A673 (cell line): ENCODE measurements at places on chromosomes 13 and 19.

DNA sequence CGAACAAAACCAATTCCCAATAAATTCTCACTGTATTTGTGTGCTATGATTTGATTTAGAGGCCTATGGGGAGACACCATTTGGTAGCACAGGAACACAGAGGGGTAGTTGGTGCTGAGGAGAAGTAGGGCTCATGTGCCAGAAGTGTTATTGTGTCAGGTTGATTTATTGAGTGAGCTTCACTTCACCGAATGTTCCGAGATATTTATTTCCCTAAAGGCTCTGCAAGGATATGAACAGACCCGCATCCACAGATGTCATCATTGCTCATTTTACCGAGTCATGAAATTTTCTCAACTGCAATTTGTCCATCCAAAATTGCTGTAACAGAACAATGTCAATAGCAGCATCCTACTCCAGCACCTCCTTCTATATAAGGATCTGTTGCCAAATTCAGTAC, 69.5 kb downstream of the DACH1 start:
- no peak for DNase-seq

DNA sequence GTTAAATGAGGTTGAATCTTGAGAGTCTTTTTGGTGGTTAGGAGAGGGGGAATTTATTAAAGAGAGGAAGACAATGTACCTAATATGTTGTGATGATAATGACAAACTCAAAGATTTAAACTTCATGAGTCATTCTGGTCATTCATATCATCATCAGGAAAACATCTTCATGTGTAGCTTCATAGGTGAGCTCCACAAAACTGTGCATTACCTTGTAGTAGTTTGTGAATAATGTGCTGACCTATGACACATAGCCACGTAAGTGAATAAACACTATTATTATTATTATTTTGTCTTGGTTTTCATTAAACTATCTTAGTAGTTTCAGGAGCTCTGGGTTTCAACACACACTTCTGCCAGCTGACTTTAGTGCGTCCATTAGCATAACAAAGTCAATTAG, 997 bp upstream of the GPC6 start:
- no peak for DNase-seq

- no peak for DNase-seq
Observed at GRCh38 chr13:98921786-98922185, 56.1 kb downstream of the DOCK9 start.

GRCh38 chr13:73074014-73074413, 15.2 kb downstream of the KLF5 start:
- DNase-seq = peak; percentile 45

- DNase-seq = no peak
Observed at GRCh38 chr19:40469011-40469410, 2.2 kb downstream of the SPTBN4 start.

GRCh38 chr13:46341112-46341711, 45.8 kb downstream of the RUBCNL start:
- peak; percentile 82 for DNase-seq

- no peak for DNase-seq
Observed at GRCh38 chr19:46388311-46389095, 24.9 kb downstream of the CCDC8 start.

GRCh38 chr13:98571955-98572662, 4.8 kb downstream of the STK24 start:
- peak; percentile 39 for DNase-seq

DNA sequence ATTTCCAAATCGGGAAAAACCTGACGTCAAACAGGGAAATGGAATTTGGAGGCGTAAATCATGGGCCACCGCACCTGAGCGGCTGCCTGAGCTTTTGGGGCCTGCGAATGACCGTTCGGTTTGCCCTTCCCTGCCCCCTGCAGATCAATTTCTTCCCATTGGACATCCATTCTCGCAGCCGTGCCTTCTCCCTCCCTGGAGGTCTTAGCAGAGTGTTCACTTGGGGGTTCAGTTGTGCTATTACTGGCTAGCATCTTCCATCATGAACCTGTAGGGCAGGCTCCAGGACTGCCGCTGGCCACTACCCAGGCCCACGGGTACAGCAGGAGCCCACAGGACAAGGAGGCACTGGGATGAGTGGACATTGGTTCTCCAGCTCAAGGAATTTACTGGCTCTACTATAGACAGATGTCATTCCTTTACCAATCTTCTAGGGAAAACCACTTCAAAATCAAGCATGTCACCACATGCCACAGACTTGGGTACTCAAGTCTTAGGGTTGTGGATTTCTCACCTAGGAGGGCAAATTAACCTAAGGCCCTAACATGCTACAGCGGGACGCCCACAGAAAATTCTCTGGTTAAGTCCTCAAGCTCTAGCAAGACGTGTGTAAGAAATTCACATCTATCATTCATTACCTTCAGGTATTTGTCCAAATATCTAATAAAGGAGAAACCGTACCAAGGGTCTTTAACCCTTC, 75.5 kb downstream of the COL4A1 start:
- no peak for DNase-seq

DNA sequence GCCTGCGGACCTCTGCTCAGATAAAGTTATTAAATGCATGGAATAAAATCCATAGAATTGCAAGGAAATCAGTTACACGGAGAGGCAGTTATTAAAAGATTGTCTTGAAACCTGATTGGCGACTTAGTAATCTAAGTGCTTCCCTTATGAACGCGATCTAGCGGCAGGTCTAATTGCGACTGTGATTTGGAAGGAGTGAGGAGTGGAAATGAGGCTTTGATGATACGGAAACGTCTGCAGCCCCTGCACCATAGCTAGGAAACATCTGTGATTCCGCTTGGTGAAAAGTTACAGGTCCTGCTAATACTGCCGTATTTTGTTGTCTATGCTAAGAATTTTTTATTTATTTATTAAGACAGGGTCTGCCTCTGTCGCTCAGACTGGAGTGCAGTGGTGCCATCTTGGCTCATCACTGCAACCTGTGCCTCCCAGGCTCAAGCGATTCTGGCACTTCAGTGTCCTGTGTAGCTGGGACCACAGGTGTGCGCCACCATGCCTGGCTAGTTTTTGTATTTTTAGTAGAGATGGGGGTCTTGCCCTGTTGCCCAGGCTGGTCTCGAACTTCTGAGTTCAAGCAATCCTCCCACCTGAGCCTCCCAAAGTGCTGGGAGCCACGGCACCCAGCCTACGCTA, 887 bp downstream of the NDUFS7 start:
- no peak for DNase-seq

DNA sequence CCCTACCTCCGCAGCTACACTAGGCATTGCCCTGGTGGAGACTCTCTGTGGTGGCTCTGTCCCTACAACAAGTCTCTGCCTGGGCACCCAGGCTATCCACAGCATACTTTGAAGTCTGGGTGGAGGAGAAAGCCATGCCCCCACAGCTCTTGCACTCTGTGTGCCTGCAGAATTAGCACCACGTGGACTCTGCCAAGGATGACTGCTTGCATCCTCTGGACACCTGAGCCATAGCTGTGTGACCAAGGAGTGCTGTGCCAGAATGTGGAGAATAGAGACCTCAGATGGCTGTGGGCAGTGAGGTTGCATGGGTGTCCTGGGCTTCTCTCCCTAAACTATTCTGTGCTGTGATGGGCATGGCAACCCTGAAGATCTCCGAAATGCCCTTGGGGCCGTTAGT, 21.2 kb upstream of the MCF2L start:
- DNase-seq = no peak

- no peak for DNase-seq
Observed at GRCh38 chr19:19206938-19207337, 3.7 kb upstream of the NR2C2AP start.

DNA sequence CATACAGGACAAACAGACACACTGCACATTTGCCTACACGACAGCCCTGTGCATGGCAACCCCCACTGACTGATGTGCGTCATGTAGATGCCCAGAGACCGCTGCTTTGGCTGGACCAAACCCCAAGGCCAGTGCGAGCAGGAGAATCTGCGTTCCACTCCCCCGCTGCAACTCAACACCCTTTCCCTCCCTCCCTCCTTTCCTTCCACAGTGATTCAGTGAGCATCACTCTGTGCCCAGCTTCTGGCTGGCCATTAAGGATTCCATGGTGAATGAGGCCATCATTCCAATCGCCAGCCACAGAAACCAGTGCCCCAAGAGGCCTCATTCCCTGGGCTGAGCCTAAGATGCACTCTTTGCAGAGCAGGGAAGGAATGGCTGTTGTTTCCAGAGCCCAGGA, 61.6 kb downstream of the GSX1 start:
- DNase-seq = no peak

DNA sequence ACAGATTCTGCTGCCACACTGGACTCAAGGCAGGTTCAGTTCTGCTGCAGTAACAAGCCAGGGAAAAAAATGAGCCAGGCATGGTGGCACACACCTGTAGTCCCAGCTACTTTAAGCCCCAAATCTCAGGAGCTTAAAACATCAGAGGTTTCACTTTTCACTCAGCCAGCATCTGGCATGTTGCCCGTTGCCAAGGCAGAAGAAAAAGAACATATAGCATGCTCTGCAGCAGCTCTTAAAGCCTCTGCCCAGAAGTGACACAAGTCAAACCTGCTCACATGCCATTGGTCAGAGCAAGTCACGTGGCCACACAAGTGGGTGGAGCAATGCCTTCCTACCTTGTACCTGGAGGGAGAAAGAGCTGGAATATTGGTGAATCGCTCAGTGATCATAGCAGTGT, 14.7 kb upstream of the ADGRE5 start:
- peak; percentile 82 for DNase-seq

DNA sequence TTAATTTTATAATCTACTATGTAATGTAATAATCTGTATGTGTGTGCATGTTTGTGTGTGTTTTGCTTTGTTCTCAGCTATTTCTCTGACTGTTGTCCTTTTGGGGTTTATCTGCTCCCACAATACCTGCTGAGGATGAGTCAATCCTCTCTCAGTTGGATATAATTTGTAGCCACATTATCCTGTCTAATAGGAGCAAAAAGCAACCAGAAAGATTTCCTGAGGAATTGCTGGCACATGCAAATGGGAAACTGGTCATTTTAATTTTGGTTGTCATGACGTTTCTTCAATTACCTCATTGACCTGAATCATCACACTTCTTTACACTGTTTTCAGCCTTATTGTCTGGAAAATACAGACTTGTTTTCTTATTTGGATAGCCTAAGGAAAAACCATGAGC, 488.4 kb downstream of the KLF5 start:
- peak; percentile 28 for DNase-seq

DNA sequence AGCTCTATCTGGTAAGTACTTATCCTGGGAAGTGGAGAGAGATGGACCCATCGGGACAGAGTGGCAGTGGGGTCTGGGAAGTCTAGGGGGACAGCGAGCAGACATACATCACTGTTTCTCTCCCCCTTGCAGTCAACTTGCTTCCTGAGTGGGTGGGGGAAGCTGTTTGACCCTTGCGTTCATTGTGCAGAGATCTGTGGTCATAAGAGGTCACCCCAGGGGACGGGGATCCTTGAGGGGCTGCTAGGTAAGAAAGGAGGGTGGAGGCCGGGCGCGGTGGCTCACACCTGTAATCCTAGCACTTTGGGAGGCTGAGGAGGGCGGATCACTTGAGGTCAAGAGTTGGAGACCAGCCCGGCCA, 474 bp downstream of the ARHGEF18 start:
- DNase-seq = no peak

- no peak for DNase-seq
Observed at GRCh38 chr19:44617110-44617880, 3.9 kb downstream of the IGSF23 start.

DNA sequence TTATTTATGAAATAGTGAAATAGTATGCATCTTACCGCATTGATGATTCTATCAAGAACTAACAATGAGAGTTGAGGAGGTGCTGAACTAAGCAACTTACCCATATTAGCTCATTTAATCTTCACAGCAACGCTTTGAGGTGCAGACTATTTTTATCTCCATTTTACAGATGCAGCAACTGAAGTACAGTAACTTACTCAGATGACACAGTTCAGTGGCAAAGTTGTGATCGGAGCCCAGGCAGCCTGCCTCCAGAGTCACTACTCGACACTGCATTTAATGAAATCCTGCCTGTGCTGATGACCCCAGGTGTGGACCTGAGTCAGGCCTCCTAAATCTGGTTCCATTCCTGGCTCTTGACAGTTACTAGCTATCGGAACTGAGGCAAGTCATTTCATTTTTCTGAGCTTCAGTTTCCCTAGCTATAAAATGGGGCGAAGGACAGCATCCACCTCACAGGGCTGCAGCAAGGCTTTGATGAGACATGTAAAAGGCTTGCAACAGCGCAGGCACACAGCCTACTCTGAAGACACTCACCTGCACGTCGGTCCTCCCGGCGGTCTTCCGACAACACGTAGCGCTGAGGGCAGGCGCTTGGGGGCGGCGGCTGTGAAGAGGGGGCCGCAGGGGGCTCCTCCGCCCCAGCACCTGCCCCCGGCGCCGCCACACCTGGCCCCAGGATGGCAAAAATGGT, 1.5 kb downstream of the MYPOP start:
- no peak for DNase-seq

GRCh38 chr13:114339857-114340534, 25.7 kb downstream of the CHAMP1 start:
- peak; percentile 78 for DNase-seq
